Progenitor cell of endocrine pancreas (in vitro differentiated cells): ENCODE measurements at places on chromosomes 1 and 21. TPM values are rescaled to one million over a fixed set of nuclear protein-coding genes. Genes with fewer than 3 reads are reported as not detected.

LAX1 gene
- total RNA-seq: not detected in 2 replicates

SDE2 gene
- total RNA-seq: 15.0 and 15.1 TPM in 2 replicates

DNMT3L gene
- total RNA-seq: not detected in 2 replicates

COL8A2 gene
- total RNA-seq: 0.10 and 0.18 TPM in 2 replicates

RCAN1 gene
- 11.6 and 14.2 TPM in 2 replicates for total RNA-seq
